Stimulated activated CD4-positive, alpha-beta T cell treated with anti-CD3 and anti-CD28 coated beads, Interleukin-1b, Interleukin-23, amount 100 ng/mL, for 1 hour (primary cell): ENCODE measurements at places on chromosomes 5 and 9.

- no peak for DNase-seq
Observed at GRCh38 chr9:109166771-109167601, at the start of gene FRRS1L. Gene FRRS1L (minus strand): TSS chr9:109167249. CDS start chr9:109167138, 111 bp downstream.

DNA sequence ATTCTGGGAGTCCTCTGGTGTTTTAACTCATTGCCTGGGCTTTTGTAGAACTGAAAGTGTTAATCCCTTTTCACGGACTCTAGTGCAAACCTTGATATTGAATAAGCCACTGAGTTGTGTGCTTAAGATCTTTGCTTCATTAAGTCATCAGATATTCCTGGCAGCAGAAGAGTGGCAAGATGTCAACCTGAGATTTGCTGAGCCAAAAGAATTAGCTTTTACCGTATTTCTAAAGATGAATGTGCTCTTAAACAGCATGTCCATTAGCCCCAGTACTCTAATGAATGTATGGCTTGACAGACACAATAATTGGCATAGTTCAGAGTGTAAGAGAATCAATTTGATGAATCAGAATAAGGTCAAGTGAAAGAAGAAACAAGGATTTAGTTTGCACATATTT is 87.2 kb upstream of the CDH6 start:
- no peak for DNase-seq

DNA sequence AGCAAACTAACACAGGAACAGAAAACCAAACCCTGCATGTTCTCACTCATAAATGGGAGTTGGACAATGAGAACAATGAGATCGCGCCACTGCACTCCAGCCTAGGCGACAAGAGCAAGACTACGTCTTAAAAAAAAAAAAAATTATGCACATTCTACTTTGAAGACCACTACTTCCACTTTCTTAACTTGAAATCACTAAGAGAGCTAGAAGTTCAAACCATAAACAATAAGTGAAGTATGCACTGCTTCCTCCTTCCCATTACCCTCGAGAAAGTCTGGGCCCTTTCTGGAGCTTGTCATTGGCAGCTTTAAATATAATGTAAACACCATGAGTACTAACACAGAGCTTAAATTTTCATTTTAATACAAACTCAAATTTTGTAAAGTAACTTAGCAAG is 94.9 kb downstream of the TLE1 start:
- no peak for DNase-seq

DNA sequence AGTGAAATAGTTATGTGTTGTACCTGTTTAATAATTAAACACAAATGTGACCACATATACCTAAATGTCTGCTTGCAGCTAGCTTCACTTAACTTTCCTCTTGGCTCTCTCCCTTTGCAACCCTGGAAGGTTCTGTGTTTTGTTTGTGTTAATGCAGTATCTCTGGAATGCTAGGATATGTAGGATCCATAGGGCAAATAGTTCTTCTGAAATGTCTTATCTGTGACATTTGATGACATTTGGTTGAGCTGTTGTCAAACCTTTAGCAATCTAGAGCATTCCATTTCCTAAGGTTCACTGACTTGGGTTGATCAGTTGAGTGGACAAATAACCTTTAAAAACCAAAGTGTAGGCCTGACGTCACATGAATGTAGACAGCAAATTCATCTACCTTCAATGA is 21.8 kb downstream of the CTNNA1 start:
- DNase-seq, result no peak

- no peak for DNase-seq
Observed at GRCh38 chr9:70484232-70485130, 70.0 kb upstream of the KLF9 start.

DNA sequence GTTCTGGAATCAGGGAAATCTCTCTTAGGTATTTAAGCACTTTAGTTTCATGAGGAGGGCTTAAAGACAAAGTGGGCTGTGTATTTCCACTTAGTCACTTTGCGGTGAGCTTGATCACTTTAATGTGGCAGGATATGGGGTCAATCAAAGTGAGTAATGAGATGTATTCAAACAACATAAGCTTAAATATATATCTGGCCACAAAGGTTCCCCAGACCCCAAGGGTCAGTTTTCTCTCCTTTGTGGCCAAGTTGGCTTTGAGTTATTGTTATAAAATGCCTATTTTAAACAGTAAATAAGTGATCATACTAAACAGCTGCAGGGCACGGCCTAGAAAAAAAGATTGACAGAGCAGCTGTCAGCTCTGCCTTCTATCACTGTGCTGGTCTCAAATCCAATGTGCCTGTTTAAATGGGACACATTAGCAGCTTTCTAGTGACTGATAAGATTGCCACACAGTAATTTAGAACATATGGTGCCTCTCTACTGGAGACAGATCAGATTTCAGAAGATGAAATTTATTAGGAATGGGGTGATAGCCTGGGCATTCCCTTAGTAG is 363.9 kb downstream of the AGTPBP1 start:
- no peak for DNase-seq

DNA sequence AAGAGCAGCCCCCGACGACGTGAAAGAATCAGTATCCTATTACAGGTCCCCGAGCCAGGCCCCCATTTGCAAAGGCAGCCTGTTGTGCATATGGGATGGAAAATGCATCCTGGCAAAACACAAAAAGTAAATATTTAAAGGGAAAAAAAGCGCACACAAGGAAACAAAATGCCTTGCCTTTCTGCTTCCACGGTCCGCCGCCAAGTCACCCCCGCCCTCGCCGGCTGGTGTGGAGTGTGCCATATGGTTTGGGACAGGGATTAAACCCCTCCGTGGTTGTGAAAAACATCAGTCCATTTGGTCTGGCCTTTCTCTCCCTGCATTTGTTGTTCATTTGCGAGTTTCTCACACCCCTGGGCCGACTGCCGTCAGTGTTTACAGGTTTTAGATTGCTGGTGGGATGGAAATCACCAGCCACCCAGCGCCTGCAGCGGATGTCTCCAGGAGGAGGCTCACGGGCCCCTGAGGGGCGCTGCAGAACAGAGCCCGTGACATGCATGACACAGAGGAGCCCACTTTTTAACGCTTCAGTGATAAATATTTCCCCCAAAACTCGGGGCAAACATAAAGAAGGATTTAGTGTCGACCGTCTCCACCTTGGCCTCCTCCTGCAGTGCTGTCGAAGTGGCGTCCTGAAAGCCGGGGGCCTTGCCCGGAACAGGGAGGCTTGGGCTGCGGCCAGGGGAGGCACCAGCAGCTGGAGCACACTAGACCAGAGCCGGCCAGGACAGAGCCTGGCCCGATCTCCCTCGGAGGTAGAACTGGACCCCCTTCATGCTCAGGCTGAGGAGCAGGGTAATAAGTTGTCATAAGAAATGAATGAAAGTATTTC is 161.5 kb downstream of the HSD17B3 start:
- DNase-seq, result no peak

DNA sequence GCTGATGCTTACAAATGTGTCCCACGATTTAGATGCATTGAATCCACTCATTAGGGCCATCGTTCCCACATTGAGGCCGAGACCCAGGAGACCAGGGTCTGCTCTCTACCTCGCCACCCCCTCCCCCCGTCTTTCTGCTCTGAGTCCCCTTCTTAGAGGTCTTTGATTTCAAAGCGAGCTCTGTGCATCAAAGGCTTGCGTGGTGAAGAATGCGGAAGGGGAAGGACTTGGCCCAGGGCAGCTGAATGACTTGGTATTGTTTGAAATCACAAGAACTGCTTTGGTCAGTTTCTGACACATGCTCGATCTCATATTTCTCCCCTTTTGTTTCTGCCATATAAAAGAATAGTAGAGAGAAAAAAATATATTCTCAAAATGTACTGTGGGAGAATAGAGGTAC is 78.3 kb upstream of the IRX1 start:
- DNase-seq, result no peak

DNA sequence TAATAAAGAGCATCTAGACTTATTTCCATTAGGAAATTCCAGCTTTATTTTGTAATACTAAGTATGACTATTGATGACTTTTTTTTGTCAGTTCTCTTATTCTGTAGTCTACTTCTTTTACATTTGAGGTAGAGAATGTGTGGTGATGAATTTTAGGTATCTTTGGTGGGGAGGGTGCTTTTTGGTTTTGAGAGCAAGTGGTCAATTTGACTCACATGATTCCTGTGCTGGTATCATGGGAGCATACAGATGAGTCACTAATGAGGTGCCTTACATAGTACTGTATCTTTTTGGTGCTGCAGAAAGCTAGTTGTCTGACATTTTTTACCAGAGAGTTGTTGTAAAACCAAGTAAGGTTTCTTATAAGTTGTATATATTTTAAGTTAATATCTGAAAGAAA is 35.3 kb downstream of the ERBIN start:
- no peak for DNase-seq

DNA sequence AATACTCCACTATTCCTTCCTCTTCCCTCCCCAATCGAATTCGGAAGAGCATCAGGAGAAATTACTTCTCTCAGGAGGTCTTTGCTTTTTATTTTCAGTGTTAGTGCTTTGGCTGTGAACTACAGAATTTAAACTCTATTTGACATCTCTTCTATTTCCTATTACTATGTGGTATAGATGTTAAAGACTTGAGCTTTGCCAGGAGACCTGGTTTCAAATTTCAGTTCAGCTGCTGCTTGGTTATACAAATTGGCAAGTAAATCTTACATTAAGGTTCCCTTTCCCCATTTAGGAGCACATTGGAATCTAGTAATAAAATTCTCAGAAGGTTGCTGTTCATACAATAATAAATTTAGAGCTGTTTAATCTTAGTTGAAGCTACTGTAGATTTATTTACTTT is 13.1 kb downstream of the UHRF2 start:
- no peak for DNase-seq

DNA sequence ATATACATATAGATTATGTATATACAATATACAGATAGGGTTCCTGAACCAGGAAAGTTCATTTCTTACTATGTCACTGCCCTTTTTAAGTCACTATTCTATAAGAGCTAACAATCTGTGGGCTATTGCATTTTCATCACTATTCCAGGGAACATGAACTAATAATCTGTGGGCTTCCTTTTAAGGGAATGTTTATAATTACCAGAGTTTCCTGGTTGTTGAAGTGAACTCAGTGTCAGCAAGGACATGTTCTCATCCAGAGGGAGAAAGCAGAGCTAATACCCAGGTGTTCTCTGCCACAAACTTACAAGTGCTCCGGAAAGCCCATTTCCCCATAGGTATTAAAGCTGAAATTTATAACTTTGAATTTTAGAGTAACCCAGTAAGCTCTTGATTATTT is 69.6 kb downstream of the CWC27 start:
- no peak for DNase-seq

DNA sequence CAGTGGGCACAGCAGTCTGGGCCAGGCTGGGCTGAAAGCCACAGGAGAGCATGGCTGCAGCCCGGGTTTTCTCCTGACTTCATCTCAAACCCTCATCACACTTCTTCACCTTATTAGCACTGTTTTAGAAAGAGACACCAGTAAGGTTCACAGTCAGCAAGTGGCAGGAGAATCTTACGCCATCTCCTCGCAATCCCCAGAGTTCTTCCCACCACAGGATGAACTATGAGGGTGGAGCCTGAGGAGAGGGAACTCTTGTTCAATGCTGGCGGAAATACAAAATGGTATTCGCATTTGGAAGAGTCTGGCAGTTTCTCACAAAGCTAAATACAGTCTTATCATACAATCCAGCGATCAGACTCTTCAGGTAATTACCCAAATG is 14.7 kb downstream of the BICD2 start:
- DNase-seq, result no peak

DNA sequence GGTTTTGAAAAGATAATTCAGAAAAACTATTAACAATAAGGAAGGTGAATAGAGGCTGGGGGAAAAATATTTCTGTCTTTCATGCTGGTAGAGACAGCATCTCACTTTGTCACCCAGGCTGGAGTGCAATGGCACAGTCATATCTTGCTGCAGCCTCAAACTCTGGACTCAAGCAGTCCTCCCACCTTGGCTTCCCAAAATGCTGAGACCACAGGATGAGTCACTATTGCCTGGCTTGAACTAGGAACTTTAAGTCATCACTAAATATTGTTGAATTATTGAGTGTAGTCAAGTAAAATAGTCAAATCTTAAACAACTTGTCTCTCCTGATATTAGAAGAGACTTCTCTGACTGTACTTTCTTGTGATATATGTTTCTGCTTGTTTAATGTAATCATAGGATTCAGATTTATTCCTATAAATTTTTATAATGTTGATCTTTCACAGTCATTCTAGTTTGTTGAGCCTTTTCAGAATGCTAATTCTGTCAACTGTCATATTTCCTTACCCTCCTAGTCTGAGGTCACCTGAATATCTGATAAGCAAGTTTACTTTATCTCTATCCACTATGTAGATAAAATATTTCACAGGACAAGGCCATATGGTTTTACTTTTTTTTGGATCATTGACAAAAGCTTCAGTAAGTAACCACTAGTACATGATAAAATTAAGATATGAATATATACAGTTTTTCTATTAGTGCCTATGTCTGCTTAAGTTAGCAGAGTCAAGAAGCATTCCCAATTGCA is 1696.5 kb downstream of the MAT2B start:
- DNase-seq, result no peak

DNA sequence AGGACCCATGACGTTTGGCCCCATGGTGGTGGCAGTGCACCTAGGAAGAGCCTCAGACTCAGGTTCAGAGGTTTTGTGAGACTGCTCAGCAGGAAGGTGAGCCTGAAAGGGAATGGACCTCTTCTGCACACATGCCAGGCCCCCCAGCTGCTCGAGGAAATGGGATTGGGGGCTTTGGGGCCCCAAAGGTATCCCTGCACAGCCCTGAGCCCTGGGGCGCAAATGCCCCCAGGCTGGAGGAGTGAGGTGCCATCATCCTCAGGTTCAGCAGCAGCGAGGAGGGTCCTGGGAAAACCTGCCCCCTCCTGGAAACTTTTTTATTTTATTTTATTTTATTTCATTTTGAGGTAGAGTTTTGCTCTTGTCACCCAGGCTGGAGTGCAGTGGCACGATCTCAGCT is 171.8 kb upstream of the MVB12B start:
- no peak for DNase-seq

GRCh38 chr5:180118391-180118791 is 46.8 kb upstream of the RNF130 start:
- DNase-seq, result no peak

- no peak for DNase-seq
Observed at GRCh38 chr9:135785013-135785575, 83.1 kb downstream of the KCNT1 start.

GRCh38 chr5:68424799-68425537 is 209.4 kb downstream of the PIK3R1 start:
- no peak for DNase-seq

- no peak for DNase-seq
Observed at GRCh38 chr9:12554636-12555035, 138.5 kb upstream of the TYRP1 start.

DNA sequence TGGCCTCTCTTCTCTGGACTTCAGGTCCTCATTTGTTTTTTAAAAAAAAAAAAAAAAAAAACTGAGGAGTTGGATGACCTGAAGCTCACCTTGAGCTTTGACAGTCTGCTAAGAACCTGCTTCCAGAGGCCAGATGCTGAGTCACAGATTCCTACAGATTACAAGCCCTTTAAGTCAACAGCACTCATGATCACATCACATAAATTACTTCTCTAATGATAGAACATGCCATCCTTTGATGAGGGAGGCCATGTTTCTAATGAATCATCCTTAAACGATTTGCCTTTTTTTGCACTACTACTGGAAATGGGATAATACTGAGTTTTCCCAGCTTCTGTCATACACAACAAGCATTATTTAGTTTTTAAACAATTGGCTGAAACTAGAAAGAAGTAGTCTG is 34.2 kb upstream of the MYOT start:
- no peak for DNase-seq

GRCh38 chr9:18330401-18331309 is 143.3 kb upstream of the ADAMTSL1 start:
- DNase-seq, result no peak
